ENCODE measurements at places on chromosomes 2 and 18.

DNA sequence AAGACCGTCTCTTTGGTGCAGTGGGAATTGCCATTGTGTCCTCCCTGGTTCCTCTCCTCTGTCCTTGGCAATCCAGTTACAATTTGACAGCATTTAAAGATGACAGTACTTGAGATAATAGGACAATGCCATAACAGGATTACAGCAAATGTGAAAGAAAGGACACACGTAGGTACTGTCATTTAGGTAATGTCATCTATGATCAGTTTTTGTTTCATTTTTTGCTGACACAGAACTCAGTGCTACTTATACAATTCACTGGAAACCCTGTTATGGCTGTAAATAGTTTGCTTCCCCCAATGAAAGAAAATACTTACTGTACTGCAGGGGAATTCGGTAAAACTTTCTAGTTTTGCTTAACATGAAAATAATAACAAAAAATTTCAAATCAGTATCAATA is 65.2 kb downstream of the BCL11A start:
- DNase-seq: no peak

DNA sequence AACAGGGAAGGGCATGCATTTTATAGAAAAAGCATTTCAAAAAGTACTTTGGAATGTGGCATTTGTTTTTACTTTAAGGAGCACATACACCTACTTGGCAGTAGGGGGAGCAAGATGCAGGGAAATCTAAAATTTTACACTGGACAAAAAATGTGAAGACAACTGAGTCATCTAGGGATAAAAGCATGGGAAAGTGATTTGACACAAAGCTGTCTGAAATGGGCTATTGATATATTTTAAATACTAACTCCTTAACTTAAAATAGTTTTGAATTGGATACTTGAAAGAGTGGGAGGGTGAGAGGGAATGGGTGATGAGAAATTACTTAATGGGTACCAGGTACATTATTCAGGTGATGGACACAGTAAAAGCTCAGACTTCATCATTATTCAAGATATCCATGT is 15.8 kb downstream of the TMEM200C start:
- no peak for DNase-seq

DNA sequence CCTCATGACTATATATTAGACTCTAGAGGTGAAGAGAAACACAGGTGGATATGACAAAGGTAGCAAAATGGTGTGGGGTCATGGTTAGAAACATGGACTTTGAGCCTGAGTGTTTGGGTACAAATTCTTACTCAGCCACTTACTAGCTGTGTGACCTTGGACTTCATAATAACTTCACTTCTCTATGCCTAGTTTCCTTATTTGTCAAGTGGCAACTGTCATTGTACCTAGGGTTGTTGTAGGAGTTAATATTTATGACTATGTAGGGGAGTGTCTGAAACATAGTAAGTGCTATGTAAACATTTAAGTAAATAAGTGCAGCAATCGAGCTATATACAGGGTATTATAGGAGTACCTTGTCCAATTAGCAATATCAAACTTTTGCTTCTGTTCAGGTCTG is 49.7 kb upstream of the RAPH1 start:
- DNase-seq: no peak

DNA sequence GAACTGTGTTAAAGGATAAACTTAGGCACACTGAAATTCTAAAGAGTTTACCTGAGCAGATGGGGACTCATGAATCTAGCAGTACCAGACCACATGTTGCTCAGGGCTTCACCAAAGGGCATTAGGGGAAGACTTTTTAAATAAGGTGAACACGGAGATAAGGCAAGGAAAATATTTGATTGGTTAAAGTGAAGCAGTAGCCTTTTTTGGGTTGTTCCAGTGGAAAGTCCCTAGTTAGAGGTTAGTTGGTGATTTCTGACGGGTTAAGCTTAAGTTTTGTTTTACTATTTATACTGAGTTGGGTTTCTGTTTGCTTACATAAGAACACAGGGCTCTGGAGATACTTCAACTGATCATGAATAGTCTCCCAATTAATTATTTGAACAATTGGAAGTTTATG is 722.5 kb downstream of the SOCS6 start:
- DNase-seq: no peak

DNA sequence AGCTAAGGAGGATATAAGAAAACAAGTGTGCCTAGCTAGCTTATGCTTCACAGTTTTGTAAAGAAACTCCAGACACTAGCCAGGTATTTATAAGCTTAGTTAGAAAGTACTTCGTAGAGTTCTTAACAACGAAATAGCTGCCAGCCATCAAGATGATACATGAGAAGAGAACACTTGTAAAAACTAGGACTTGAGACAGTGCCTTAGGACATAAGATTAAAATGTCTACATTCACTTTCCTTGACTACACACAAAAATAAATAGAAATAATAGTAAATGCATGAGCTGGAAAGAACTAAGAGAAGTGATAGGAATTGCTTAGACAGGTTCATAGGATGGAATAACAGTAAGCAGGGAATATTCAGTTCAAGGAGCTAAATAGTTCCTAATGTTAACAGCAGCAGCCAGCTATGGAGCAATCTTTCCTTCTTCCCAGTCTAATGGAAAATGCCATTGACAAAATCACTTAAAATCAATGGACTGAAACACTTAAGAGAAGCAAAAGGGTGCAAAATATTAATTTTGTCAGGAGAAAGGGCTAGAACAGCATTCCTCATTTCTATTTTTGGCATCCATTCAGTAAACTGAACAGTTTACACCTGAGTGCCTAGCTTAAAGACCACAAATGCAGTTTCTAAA is 186.6 kb downstream of the PDE11A start:
- no peak for DNase-seq

GRCh38 chr18:12333506-12334290 is 25.7 kb downstream of the TUBB6 start:
- DNase-seq: no peak

- DNase-seq: no peak
Observed at GRCh38 chr2:35963357-35963756, 392.2 kb upstream of the CRIM1 start.

DNA sequence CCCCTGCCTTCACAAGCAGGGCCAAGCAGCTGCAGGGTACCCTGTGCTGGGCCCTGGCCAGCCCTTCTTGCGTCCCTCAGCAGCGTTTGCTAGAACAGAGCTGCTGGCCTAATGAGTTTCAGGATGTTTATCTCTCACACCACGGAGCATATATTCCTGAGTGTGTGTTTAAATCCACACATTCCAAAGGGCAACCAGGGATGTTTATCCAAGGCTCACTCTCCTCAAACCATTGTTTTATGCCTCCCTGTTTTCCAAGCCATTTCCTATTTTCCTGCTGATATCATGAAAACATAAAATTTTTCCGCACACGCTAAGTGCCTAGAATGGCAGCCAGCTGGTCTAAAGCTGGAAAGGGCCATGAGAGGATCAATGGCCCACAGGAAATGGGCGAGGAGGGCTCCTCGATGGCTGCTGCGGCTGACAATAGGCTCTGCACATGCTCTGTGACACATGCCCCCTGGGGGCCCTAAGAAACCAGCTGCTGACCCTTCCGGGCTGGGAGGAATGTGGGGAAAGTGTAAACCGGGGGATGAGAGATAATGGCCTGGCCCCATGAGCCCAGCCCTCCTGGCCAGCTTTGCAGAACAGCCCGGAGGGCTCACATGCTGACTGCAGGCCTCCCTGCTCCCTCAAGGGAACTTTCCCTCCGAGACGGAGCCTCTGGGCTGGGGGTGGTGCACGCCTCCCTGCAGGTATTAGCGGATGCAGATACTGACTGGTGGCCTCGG is 194.0 kb downstream of the NDUFA10 start:
- DNase-seq: no peak
